Kidney (tissue), 22 donors: ENCODE measurements at places on chromosomes 11 and 22.

- DNase-seq, result no peak
These were observed 655.1 kb upstream of the ARHGAP42 start for GRCh38 chr11:100031973-100032372.

- no peak for DNase-seq
These were observed 353.5 kb downstream of the TBC1D22A start for GRCh38 chr22:47115921-47116320.

DNA sequence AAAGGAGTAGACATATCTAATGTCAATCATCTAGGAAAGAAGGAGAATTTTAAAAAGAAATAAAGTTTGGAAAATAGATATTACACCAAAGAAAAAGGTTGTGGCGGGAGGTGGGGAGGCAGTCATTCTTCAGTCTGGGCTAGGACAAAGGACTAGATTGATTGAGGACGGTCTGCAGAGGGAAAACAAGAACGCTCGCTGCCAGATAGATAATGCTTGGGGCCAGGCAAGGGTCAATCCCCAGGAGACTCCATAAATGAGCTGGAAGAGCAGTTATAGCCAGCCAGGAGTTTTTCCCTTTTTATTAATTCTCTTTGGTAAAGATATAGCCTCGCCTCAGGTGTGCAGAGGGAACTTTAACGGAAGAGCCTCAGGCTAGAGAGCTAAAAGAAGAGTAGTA lies 6.3 kb downstream of the TRPC6 start:
- no peak for DNase-seq

- DNase-seq, result no peak
These were observed 14.9 kb downstream of the ADAMTS8 start for GRCh38 chr11:130413405-130414106.

DNA sequence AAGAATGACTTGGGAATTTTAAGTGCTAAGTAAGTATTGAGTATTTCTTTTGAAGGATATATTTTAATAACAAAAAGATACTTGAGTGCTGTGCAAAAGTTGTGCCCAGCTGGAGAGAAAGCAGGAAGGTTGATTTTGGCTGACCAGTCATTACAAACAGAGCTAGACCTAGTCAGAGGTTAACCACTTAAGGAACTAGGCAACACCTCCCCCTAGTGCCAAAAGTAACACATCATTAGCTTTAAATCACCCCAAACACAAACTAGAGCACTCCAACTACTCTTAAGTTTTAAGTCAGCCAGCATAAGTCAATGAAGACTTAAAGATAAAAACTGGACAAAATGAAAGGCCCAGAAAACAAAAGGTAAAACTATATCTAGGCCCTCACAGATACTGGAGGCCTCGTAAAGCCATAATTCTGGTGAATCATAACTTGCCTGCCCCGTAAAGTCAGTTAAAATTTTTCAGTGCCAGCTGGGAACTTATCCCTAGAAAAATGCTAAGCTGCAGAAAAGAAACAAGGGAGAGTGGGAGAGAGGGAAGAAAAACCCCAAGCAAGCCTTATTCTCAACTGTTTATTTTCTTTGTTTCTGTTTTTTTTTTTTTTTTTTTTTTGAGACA lies 4.6 kb downstream of the TMEM9B start:
- peak; percentile 92 for DNase-seq

GRCh38 chr11:65791719-65792213 lies 4.9 kb downstream of the OVOL1 start:
- no peak for DNase-seq

- no peak for DNase-seq
These were observed 1526.3 kb downstream of the BRD1 start for GRCh38 chr22:48301421-48301820.

GRCh38 chr22:22075382-22076163 lies 93.0 kb upstream of the TOP3B start:
- no peak for DNase-seq

DNA sequence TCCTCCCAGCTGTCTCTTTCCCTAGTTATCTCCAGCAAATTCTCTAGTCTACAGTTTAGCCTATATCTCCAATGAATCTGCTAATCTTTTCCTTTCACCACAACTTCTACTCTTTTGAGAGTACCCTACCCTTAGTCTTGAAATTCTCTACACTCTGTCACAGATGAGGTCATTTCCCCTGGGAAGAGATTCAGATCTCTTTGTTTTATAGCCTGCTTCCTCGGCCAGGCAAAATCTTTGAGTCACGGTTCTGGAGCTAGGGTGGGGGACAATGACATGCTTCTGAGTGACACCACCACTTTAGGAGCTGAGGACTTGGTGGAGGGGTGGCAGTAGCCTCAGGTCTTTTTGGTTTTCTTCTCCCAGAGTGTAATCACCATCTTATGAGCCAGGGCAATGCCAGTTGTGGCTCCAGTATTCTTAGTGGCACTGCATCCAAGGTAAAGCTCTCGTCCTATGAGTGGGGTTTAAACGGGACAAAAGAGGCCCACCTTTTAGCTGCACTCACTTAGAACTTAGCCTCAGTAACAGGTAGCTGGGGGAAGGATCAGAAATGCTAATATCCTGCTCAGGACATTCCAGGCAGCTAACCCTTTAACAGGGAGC lies 98.5 kb upstream of the RRM1 start:
- no peak for DNase-seq

- DNase-seq, result no peak
These were observed 2.2 kb downstream of the TLCD5 start for GRCh38 chr11:120327311-120327710.

- DNase-seq, result peak; percentile 44
These were observed 2.0 kb upstream of the ROBO3 start for GRCh38 chr11:124863137-124863825.

DNA sequence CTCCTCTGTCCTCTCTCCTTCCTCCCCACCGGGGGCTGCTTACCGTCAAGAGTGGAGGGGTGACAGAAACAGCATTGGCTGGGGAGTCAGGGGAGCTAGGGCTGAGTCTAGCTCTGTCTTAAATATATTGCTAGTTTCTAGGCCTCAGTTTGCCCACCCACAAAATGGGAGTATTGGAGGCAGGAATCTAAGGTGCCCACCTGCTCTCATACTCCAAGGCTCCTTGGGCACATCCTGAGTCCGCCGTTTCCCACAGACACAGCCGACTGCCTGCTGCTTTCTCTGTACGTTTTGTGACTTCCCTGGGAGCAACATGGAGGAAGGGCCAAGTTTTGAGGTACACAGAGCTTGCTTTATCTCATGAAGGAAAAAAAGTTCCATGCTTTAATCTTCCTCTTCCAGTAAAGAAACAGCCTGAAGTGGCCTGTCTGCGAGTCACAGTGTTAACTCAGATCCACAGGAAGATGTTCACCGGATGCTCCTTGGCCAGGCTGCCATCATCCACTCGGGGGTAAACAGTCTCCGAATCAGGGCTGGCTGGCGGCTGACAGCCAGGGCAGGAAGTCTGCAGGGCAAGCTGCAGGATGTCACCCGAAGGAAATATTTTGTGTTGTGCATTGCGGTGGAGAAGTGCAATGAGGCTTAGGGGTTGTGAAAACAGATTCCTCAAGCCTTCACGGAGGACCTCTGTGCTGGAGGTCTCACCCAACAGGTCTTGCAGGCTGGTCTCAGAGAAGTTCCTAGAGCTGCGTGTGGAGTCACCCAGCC lies 11.0 kb upstream of the CERK start:
- peak; percentile 79 for DNase-seq

DNA sequence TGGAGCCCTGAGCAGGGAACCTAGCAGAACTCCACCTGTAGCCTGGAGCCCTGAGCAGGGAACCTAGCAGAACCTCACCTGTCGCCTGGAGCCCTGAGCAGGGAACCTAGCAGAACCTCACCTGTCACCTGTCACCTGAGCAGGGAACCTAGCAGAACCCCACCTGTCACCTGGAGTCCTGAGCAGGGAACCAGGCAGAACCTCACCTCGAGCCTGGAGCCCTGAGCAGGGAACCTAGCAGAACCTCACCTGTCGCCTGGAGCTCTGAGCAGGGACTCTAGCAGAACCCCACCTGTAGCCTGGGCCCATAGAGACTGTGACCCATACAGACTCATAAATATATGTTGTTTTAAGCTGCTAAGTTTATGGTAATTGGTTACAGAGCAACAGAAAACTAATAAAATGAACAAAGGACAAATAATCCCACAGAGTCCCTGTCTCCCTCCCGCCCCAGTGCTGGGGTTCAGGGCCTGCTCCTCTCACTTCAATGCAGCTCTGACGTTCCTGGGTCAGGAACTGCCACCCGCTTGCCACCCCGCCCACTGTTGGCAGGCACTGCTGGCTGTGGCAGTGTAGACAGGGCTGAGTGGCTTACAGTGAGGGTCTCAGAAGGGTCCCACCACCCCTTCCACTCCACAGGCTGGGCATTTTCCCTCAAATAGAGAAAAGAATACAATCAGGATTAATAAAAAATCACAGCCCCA lies 259.1 kb downstream of the TBC1D22A start:
- DNase-seq, result no peak

GRCh38 chr22:49303061-49303735 lies 524.5 kb downstream of the BRD1 start:
- peak; percentile 25 for DNase-seq

DNA sequence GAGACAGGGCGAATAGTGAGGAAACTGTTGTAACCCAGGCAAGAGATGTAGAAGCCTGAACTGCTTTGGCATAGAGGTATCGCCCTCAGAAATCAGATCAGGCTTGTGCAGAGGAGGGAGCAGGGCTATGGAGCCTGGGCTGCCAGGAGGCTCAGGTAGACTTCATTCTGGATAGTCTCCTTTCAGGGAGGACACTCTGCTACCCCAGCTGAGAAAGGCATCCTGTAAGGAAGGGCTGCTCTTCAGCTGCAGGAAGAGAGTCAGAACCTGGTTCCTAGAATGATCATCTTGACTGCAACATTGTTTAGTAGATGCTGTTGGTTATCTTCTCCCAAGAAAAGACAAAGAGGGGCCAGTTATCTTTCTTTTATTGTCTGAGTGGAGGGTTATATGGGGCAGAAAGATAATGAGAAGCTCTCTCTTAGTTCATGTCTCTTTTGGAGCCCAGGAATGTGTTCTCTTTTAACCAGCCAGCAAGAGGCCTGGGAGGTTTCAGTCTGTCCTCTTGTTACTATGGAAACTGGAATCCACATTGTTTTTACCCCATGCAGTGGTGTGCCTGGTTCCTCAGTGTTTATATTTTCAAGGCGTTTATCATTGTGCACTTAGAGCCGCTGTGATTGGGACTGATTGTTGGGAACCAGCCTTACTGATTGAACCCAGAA lies 95.7 kb downstream of the STIM1 start:
- DNase-seq, result peak; percentile 39

GRCh38 chr11:134742224-134742612 lies 330.2 kb upstream of the B3GAT1 start:
- DNase-seq, result no peak
